ENCODE measurements at places on chromosomes 1 and 21.

- DNase-seq, result no peak
These were observed 128.4 kb downstream of the RGS21 start for GRCh38 chr1:192445241-192445640.

DNA sequence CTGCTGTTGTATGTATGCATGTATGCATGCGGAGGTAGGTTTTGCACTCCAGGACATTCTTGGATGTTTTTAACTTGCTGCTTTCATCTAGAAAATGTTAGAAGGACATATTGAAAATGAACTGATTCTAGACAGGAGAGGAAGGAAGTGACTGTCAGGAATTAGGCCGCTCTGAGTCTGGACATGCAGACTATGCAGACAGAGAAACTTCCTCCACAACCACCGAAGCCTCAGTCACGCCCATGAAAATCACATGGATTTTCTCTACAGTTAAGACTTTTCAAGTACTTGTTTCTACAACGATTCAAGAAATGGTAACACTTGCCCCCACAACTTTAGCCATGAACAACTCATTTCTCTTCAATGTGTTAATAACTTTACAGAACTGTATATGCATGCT lies 211.1 kb downstream of the SMYD3 start:
- DNase-seq, result peak; percentile 43

DNA sequence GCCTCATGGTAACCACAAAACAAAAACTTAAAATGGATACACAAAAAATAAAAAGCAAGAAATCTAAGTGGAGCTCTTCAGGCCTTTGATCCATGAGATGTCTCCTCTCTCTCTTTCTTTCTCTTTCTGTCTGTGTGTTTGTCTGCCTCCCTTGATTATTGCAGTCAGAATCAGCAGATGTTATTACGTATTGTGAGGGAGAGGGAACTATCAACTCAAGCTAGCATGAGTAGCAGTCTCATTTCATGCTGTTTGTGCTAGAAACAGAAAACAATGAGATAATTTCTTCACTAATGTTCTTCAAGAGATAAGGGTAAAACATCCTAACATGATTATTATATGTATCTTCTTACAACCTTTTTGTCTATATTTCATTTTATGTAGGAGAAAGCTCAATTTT lies 103.7 kb upstream of the PDC start:
- peak; percentile 74 for DNase-seq

DNA sequence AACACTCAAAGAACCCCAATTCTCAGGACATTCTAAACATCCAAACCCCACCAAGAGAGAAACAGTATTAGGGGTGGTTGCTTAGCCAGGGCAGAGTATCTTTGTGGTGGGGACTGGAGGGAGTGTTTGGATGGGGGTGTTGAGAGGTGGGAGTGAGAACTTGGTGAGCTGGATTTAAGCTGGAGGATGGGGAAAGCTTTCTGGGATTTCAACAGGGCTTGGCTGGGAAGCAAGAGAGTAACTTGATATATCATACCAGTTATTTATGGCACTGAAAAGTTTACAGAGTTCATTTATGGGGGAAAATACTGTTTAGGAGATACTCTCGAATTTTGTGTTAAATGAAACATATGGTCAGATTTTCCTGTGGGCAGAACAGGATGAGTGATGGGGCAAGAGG lies 6.8 kb upstream of the CNIH3 start:
- DNase-seq, result no peak

GRCh38 chr1:47751193-47751592 lies 246.0 kb downstream of the TRABD2B start:
- peak; percentile 12 for DNase-seq

- DNase-seq, result no peak
These were observed 27.7 kb downstream of the DESI2 start for GRCh38 chr1:244680667-244681066.

GRCh38 chr1:212284332-212284743 lies 872 bp upstream of the PPP2R5A start:
- no peak for DNase-seq

- DNase-seq, result no peak
These were observed 104.0 kb downstream of the PDE4B start for GRCh38 chr1:65896721-65897120.

- DNase-seq, result no peak
These were observed 29.5 kb downstream of the LIN9 start for GRCh38 chr1:226279498-226279897.

DNA sequence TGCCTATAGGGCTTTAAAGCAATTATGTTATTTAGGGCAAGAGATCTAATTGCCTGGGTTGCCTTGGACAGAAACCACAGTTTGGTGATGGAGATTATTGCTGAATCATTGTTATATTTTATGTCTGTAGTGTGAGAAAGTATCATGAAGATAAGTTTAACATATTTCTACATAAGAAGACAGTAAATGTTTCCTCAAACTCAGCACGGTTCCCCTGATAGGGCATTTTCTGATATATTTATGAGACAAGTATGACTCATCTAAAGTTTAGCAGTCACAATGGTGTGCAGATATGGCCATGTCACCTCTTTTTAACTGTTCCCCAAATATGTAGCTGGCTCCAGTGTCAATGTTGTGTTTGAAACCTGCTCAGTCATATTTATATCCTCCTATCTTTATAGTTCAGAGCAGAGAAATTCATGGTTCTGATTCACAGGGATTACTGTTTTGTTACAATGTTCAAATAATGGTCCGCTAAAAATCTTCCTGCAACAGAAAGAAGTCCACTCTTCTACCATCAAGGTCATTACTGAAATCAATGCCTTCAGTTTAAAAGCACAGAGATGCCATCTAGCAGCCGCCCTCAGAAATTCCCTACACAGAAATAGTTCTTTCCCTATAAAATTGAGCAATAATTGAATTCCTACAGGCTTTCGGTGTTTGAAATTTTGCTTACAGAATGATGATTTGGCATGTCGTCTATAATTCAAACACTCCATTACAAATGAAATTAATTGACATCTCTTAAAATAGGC lies 3.7 kb downstream of the OLFM3 start:
- DNase-seq, result peak; percentile 80

GRCh38 chr1:30123036-30123435 lies 600.3 kb downstream of the MATN1 start:
- DNase-seq, result no peak

DNA sequence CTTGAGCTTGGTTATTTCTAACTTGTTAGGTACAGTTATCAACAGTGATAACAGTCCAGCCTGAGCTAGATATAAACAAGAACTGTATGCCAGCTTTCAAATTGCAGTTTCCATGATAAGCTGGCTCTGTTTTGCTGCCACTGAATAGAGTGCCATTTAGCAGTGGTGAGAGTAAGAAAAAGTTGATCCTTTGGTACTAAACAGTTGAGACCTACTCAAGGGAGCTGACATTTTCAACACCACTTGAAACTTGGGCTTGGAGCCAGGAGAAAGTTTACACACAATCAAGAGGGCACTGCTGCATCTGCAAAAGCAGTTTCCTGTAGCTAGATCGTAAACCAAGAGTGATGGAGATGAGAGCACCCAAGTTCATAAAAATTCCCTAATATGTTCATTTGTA lies 131.3 kb downstream of the RGS7 start:
- no peak for DNase-seq

- no peak for DNase-seq
These were observed 77.6 kb downstream of the RPS6KA1 start for GRCh38 chr1:26607186-26607585.

GRCh38 chr1:109882288-109883245 lies 28.1 kb upstream of the CSF1 start:
- DNase-seq, result no peak

DNA sequence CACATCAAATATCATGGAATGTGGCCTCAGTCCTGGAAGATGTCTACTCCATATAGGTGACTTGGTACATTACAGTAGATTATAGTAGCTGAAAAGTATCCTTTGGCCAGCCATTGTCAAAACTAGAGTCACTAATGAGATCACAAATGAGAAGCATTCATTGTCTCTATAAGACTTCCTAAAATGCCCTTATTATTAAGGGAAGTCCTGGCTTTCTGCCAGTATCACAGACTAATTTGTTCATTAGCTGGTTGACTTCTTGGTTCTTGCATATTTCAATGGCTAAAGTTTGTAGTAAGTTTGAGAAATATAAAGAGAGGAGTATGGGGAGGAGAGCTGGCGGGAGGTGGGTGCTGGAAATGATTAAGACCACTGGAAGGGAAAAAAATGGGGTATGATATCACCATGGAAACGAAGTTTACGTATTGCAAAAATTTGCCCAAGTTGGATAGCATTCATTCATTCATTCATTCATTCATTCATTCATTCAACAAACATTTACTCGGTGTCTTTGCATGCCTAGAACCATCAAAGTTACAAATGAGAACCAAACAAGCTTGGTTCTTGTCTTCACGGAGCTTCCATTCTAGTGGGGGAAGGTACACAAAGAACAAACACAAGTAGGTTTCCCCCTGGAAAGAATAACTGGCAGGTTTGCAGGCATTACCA lies 11.7 kb upstream of the B3GALNT2 start:
- DNase-seq, result no peak

GRCh38 chr1:116334015-116334547 lies 39.0 kb upstream of the ATP1A1 start:
- DNase-seq, result no peak

DNA sequence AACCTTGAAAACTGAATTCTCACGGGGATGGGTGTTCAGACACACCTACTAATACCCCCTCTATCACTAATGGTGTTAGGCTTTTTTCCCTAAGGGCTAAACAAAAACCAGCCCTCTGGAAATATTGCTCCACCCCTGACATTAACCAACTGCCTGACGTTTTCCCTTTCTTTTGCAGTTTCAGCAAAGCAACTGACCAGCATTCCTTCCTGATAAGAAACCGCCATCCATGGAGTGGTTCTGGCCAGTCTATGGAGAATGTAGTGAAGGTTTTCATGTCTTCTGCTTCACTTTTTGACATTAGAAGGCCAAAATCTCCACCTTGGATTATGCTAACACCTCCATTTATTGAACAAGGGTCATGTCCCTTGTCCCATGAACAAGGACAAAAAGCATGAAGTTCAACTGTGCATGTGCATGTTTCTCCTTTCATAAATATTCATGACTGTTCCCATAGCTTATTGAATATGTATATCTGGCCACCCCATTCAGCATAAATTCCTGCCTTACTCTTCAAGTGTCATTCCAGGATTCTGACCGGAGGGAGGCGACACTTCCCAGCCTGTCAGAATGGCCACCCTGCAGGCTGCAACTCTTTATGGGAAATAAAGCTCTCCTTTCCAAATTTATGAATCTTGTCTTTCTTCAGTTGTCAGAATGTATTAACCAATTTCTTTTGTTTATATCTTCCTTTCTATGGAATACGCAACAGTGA lies 314.3 kb downstream of the HHIPL2 start:
- peak; percentile 15 for DNase-seq

DNA sequence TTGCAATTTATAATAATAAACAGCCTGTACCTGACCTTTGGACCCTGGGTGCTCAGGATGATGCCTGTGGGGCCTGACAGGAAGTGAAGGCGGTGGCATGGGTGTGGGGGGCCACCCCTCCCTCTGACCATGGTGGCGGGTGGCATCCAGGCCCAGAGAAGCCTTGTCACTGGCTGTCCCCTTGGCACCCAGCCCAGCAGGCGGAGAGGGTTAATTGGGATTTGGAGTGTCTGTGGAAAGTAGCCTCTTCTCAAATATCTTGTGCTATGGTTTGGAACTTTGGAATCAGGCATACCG lies 20.5 kb downstream of the SOX13 start:
- DNase-seq, result no peak

DNA sequence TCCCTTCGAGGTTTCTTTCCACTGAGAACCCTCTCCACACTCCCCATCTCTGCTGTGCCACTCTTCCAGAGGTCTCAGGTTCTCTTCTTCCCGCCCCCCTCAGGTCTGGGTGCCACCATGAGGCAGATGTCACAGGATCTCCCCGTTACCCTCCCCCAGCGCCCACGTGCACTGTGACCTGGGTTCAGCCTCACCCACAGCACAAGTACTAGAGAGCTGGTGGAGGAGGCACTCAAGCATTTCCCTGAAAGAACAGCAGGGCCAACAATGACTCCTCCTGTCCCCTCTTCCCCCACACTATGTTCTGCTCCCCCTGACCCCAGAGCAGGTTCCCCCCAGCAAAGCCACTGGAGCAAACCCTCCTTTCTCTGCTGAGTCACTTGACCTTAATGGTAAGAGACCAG lies 14.3 kb downstream of the PLEKHA6 start:
- DNase-seq, result no peak

DNA sequence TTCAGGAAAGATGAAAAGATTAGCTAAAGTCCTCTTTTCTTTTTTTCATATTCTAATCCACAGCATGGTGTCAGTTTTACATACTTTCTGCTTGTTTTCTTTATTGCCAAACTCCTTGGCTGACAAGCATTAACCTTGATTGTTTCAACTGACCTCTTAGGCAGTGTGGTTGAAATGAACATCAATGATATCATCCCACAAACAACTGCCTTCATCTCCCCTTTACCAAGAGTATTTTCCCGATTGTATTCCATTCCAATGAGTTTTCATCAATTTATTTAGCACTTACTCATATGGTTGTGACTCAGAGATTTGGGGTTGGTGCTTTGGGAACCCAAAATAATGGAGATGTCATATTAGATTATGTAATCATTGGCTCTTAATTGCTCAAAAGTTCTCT lies 71.8 kb downstream of the SPAG17 start:
- no peak for DNase-seq

DNA sequence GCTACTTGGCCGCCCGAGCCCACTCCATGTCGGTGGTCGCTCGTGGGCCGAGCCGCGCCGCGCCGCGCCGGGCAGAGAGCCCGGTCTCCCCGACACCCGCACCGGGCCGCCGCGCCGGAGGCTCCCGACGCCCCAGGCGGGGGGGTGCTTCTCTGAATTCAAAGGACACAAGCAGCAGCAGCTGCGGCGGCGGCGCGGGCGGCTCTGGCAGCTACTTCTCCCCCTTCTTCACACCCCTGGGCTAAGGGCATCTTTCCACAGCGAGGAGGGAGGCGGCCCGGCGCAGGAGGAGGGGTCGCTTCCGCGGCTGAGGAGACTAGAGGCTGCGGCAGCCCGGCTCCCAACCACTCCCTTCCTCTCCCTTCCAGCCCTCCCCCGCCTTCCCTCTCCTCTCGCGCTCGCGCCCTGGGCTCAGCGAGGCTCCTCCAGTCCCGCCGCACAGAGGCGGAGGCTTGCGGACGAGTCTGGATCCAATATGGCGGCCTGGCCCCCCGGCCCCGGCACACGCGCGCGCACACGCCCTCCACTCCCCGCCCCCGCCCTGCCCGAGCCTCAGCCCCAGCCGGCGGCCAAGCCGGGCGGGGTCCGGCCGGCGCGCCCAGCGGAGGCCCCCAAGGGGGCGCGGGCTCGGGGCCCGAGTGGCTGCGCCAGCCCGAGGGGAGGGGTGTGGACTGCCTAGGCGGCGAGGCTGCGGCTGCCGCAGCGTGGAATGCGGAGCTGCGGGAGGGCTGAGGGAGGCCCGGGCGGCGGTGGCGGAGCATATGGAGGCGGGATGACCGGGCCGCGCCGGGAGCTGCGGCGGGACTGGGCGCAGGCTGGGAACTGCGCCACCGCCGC lies at the start of gene CDC42BPA:
Gene CDC42BPA, minus strand, starts transcription at position 477 of the 837 bp plus-strand sequence. CDS start 1,310 bp downstream, outside the sequence.
- DNase-seq, result peak; percentile 91
